ENCODE measurements at places on chromosomes 1 and 21.

DNA sequence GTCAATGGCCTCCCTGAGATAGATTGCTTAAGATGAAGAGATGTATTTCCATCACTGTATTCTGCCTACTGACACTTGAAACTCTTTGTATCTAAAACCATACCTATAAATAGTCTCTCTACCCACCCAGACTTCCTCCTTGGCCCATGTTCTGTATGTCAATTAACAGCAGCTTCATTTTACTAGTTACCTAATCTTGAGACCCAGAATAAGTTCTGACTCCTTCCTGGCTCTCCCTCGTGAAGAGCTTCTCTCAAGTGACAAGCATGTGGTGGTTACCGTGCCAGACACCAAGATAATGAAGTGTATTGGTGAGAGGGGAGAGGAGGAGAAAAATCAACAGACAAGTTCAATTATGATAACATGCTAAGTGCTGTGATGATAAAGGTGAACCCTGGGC, 128.8 kb upstream of the RAVER2 start:
- no peak for DNase-seq

DNA sequence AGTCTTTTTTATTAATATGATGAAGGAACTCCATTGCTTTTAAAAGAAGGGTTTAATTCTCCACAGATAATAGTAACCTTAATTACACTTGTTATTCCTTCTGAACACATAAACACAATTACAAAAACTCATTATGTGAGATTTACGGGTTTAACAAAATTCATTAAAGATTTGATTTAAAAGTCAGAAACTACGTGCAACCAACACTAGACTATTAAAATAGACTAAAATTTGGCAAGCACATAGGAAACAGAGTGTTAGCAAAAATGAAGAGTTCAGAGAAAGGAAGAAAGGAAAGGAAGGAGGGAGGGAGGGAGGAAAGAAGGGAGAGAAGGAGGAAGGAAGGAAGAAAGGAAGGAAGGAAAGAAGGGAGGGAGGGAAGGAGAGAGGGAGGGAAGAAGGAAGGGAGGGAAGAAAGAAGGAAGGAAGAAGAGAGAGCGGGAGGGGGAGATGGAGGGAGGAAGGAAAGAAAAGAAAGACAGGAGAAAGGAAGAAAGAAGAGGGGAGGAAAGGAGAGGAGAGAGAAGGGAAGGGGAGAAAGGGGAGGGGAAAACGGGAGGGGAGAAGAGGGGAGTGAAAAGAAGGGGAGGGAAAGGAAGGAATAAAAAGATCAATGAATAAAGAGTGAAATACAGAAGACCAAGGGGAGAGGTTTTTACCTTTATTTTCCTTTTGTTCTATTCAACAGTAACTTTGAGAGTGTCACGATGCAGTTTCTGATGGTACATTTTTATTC, 123.4 kb upstream of the LYPLAL1 start:
- no peak for DNase-seq

- DNase-seq = no peak
Observed at GRCh38 chr1:28062806-28063205, 25.6 kb downstream of the EYA3 start.

GRCh38 chr1:65195495-65196417, 47.8 kb downstream of the AK4 start:
- peak; percentile 20 for DNase-seq

All from NCI-H2171 (cell line).